ENCODE measurements at places on chromosomes 4 and X. TPM values are rescaled to one million over a fixed set of nuclear protein-coding genes. Genes with fewer than 3 reads are reported as not detected.

GRCh38 chr4:150033901-150034300 is 44.3 kb upstream of the DCLK2 start:
- DNase-seq, result no peak

GRCh38 chrX:133813971-133814370 is 171.4 kb downstream of the GPC3 start:
- no peak for DNase-seq

CC2D2A gene
- total RNA-seq, result 14.3 TPM

- DNase-seq, result no peak
Measured at GRCh38 chrX:38138157-38138891, 82.3 kb downstream of the SRPX start.

DNA sequence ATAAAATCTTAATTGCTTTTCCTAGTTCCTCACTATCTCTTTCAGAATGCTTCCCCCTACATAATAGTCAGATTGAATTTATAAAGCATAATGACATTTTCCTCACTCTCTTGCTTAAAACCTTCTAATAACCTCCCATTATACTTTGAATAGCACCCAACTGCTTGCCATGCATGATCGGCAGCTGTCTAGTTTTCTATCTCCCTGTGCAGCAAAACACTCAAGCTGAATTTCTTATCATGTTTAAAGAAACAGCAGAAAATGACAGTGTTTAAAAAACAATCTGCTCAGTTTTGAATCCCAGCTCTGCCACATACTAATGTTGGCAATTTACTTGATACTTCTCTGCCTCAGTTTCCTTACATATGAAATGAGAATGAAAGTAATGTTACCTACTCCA is 947.1 kb upstream of the HS3ST1 start:
- DNase-seq, result no peak

DNA sequence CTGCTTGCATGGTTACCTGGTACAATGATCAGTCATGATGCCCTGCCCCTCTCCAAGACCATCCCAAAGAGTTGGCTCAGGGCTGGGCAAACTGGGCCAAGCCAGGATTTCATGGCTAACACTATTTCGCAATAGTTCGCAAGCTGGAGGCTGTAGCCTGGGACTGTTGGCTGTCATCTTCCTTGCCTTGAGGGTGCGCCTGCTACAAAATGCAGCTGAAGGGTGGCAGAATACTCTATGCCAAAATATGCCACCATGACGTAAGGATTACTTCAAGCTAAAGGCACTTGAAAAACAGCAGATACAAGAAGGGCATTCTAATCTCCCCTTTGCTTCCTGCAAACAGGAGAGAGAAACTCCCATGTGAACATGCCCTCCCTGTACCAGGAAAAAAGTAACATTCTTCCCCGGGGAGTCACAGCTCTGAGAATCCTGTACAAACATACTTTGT is 21.0 kb downstream of the SAT1 start:
- peak; percentile 71 for DNase-seq

GRCh38 chr4:148514581-148514980 is 72.4 kb upstream of the NR3C2 start:
- no peak for DNase-seq

USP26 gene
- not detected for total RNA-seq

TMEM175 gene
- 27.7 TPM for total RNA-seq

SAGE1 gene
- not detected for total RNA-seq

DYNLT3 gene
- 30.0 TPM for total RNA-seq

FOXR2 gene
- total RNA-seq, result not detected

GRCh38 chr4:185920171-185920570 is 108.2 kb upstream of the SORBS2 start:
- no peak for DNase-seq

HHIP gene
- total RNA-seq, result 0.06 TPM

DNA sequence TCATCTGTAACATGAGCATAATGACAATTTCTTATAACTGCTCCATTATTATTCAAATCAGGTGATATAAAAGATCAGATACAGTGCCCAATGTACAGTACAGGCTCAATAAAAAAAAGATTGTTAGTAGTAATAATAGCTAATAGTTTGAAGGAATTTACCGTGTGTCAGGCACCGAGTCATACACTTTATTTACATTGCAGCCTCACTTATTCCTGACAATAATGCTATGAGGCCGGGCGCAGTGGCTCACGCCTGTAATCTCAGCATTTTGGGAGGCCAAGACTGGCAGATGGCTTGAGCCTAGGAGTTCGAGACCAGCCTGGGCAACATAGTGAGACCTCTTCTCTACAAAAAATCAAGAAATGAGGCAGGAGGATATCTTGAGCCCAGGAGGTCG is 10.1 kb upstream of the MAP7D3 start:
- no peak for DNase-seq

DNA sequence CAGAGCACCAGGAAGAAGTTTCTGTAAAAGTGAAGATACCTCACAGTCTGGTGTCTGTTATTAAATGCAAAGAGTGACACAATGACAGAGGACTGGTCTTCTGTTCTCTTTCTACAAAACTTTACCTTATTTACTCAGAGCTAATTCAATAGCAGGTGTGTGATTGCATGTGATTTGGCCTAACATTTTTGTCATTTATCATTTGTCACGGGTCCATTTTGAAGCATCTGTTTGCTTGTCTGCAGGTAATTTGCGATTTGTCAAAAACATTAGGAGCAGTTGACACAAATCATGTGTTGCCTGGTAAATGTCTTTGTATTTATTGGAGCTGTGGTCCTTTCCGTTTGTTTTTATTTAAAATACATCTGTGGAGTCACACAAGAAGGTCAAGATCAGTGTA is 1232.4 kb downstream of the STIM2 start:
- no peak for DNase-seq

DNA sequence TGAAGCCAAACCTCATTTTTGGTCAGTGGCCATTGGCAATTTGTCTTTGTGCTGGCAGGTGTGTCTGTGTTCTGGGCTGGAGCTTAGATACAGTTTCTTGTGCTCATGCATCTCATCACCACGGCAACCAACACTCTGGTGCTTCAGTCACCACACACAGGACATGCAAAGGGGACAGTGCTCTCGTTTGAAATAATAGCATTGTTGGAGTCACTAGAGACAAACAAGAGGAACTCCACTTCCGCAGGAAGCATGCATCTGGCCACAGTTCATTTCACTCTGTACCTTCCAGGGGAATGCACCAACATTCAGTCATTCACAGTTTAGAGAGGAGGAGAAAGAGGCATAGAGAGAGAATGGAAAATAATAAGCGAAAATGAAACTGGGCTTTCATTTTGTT is 267.4 kb downstream of the ANK2 start:
- DNase-seq, result no peak

ARX gene
- total RNA-seq, result not detected

DNA sequence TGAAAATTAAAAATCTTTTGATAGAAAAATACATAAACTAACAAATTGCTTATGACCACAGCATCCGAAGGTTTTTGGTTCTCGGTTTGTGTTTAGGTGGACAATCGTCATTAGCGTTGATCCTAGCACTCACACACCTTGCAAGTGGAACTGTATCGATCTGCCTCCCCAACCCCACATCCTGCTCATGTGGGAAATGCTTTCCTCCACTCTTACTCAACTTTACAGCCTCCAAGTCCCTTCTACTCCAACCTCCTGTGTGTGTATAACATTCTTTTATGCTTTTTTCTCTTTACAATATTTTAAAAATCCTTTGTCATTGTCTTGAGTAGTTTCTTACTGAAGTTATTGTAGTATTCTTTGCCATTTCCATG is 15.6 kb upstream of the TMEM131L start:
- no peak for DNase-seq

GRCh38 chr4:139189972-139190371 is 13.0 kb upstream of the ELF2 start:
- no peak for DNase-seq

- no peak for DNase-seq
Measured at GRCh38 chrX:68703369-68703768, 55.9 kb downstream of the STARD8 start.

- no peak for DNase-seq
Measured at GRCh38 chrX:82816562-82816961, 691.5 kb upstream of the POU3F4 start.

DNA sequence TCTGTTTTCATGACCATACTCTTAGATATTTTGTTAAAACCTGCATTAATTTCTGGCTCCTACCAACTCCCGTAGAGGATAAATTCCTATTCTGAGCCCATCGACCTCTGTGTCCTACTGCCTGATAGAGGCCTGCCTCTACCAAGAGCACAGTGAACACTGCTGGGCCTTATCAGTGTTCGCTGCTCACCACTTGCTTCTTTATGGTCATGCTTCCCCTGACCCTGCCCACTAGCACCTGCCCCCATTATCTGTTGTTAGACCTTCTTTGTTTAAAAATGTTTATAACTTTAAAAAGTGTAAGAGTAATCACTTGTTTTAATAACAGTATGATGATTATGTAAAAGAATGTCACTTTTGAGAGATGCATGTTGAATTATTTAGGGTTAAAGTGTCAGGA is 6.1 kb downstream of the DAPP1 start:
- no peak for DNase-seq

CNGA1 gene
- total RNA-seq, result 1.3 TPM

- DNase-seq, result no peak
Measured at GRCh38 chrX:136063340-136064079, 78.3 kb downstream of the SLC9A6 start.

DNA sequence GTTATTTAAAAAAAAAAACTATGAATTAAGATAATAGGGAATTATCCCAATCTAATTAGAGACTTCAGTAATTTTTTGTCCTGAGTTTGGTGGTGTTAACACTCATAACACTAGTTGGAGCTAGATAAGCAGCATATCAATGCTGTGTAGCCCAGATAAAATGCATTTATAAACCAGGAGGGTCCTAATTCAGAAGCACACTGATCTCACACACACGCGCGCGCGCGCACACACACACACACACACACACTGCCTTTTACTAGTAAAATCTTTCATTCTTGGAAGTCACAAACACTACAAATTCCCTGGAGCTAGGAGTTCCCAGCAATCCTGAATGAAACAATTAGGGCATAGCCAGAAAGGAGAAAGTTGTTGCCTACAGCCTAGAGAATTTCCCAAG is 3.2 kb downstream of the UNC5C start:
- no peak for DNase-seq

DNA sequence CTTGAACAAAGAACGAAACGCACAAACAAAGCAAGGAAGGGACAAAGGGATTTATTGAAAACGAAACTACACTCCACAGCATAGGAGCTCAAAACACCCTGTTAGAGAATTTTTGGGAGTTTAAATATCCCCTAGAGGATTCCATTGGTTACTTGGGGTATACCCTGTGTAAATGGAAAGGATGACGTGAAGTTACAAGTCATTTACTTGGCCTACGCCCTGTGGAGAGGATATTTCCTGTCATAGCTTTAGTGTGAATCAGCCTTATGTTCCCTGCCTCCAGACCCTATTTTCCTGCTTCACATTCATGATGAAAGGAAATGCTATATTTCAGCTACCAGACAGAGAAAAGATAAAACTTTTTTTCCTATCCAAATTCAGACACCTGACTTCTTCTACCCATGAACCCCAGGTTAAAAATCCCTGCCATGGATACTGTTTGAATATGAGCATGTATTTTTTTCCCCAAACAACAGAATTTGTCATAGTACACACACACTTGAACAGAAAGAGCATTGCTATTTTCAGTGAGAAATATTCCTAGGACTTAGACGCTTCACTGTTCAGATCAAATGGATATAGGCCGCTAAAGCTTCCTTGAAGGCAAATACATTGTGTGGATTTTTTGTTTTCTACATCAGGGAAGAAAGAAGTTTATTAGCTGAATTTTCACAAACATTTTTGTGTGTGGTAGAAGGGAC is 20.4 kb downstream of the PIN4 start:
- DNase-seq, result no peak

BRS3 gene
- not detected for total RNA-seq

STOX2 gene
- 6.2 TPM for total RNA-seq

Data from mesenteric fat pad (tissue), 1 donor.